ENCODE measurements at places on chromosomes 11 and 22.

- DNase-seq = no peak
Observed at GRCh38 chr11:64095949-64096348, 60.2 kb downstream of the FLRT1 start.

DNA sequence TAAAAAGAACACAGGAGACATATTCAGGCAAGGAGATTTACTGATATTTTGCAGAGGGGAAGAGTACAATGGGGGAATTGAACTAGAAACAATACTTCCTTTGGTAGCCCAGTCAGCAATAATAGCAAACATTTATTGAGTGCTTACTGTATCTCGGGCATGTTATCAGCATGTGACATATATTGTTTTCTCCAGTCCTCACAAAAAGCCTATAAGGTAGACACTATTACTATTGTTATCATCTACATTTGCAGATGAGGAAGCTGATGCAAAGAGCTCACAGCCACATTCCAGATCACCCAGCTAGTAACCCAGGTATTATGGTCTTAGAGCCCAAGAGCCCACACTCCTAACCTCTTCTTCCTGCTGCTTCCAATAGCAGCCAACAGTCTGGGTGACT, 27.9 kb downstream of the NAV2 start:
- DNase-seq = no peak

- no peak for DNase-seq
Observed at GRCh38 chr22:30196880-30197336, 49.7 kb downstream of the LIF start.

- no peak for DNase-seq
Observed at GRCh38 chr22:42134100-42135020, 3.8 kb upstream of the CYP2D6 start.

DNA sequence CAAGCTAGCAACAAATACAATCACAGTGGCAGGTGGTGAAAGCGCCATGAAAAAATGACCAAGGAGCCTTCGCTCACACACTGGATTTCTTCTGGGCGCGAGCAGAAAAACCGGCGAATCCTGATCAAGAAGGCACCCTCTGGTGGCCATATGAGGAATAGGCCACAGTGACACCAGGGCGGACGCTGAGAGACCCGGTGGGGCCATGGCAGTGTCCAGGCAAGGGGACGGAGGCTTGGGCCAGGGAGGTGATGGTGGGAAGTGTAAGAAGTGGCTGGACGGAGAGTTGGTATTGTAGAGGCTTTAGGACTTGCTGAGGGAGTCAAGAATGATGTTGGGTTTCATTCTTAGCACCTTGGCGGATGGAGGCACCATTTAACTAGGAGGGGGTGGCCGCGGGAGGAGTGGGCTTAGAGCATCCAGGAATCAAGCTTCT, 16.9 kb upstream of the RAC2 start:
- no peak for DNase-seq

- no peak for DNase-seq
Observed at GRCh38 chr11:69159150-69159852, 3.6 kb downstream of the SMIM38 start.
